ENCODE measurements at places on chromosomes 2 and 18.

DNA sequence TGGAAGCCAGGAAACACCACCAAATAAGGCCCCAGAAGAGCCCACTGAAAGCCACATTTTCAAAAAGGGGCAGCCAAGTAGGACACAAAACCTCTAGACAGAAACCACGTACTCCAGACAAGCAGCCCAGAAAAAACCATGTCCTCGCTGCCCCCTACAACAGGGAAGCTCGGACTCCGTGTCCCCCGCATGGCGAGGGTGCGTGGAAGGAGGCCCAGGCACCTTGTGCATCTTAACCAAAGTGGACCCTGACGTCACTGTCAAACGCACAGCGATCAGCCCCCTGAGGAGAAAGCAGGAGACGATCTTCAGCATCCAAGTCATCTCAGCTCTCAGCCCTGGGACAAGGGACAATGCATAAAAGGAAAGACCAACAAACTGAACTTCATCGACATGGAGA lies 168.4 kb downstream of the EIPR1 start:
- DNase-seq, result no peak

- DNase-seq, result no peak
These were observed 233.7 kb downstream of the TWIST2 start for GRCh38 chr2:239081622-239082021.

DNA sequence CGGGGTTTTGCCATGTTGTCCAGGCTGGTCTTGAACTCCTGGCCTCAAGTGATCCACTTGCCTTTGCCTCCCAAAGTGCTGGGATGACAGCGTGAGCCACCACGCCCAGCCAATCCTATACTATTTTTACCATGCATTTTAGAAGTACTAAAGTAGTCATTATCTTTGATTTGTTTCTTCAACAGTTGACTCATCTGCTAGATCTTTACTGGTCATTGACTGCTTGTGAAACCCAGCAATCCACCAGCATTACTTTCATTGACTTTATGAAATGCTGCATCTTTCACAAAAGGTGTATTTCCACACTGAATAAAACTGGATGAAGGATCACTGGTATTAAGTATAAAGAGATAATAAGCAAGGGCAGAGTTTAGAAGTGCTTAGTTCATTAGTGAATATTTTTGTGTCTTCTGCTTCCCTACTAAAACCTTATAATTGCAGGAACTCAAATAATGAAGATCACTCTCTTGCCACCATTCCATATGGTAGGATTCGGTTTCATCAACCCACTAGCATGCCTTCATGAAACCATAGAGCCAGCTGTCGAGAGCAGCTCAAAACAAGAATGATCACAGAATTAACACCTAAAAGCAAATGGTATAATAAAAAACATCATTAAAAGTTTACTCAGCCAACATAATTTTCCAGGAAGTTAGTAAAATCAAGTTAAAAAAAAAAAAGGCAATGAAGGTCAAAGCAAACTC lies 33.1 kb downstream of the IRS1 start:
- DNase-seq, result no peak

DNA sequence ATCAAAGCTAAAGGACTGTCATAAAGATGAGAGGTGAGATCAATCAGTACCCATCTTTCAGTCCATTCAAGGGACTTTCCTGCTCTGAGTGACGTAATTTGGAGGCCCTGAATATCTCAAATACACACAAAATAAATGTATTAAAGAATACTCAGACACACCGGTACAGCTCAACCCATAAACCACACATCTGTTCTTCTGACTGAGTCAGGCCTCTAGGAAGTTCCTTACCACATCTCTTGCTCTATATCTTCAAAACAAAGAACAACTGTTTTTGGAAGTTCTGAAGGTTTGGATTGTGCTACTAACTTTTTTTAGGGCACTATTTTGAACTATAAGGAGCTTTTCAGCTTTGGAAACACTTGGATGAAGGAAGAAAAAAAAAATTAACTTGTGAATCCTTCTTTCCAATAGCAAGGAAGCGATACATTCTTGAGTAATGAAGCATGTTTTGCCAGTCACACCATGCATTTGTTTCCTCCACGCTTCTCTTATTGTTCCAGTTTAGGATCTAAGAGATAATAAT lies 866.5 kb upstream of the VRK2 start:
- DNase-seq, result no peak

DNA sequence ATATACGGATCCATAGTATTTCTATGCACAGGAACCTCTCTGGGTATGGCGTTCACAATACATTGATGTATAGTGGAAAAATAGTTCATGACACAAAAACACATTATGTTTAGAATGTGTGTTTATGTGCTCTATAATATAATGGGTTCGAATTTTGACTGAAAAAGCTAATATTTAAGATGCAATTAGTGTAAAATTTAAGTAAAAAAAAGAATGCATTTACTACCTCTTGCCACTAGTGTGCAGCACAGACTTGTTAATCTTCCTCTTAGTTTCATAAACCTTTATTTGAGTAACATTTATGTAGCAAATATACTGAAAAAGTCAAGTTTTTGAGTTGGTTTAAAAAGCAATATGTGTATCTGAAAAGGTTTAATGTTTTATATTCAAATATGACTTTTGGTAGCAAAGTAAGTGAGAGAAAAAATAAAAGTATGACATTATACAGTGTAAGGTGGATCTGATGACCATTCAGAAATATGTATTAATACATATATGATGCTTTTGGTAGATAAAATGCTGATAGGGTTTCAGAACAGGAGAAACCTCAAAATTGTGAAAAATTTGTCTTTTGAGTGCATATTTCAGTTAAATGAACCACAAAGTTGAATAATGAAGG lies 49.4 kb downstream of the CCDC102B start:
- no peak for DNase-seq

All from heart left ventricle (tissue), 16 donors.